ENCODE measurements at places on chromosomes 7 and 10.

DNA sequence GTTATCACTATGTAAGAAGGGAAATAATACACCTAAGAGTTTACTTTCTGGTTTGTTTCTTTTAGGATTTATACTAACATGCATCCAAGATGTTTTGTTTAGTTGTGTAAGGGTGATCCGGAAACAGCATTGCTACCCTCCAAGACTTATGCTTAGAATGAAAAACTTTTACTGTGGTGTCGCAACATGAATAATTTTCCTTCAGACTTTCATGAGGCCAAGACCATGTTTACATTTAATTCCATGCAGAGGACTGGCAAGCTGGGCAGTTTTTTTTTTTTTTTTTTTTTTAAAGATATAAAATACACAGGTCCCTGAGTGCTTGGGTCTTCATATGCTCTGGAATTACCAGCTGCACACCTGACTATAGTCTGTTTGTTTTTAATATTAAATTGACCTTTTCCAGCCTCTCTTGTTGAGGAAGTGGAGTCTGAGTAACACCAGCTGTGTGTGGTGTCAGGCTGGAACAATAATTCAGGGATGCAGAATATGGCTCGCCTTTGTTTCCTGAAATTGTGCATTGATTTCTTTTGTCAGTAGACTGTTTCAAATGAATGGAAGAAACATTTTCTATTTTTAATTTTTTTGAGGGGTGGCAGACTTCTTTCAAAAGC, 81.7 kb downstream of the ST7 start:
- no peak for DNase-seq

- DNase-seq: no peak
Observed at GRCh38 chr7:145718129-145718528, 398.5 kb upstream of the CNTNAP2 start.

GRCh38 chr10:43138021-43138756, at the start of gene CSGALNACT2:
TSS of gene CSGALNACT2 (plus strand) at chr10:43138445. CDS start at chr10:43155150, 16,705 bp downstream.
- peak; percentile 46 for DNase-seq

DNA sequence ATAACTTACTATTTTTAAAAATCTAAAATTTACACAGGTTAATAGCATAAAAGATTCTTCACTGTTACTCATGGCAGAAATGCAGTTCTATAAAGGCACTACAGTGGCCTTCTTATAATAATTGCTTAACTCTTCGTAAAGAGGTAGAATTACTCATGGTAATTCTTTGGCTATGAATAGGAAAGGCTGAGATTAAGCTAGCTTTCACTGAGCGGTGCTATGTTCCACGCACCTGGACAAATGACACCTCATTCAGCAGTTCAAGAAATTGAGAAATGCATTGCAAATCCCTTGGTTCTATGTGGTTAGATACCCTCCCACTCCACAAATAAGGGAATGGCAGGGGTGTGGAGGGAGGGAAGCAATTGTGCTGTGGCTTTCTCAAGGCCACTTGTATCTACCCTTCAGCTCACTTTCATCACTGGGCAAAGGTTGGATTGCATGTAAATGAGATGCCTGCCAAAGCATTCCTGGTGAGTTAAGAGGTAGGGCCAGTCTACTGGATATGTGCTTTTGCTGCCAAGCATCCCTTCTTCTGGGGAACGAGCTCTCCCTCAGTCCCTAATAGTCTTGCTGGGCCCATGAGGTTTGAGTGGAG, 210.9 kb downstream of the TEX36 start:
- no peak for DNase-seq

DNA sequence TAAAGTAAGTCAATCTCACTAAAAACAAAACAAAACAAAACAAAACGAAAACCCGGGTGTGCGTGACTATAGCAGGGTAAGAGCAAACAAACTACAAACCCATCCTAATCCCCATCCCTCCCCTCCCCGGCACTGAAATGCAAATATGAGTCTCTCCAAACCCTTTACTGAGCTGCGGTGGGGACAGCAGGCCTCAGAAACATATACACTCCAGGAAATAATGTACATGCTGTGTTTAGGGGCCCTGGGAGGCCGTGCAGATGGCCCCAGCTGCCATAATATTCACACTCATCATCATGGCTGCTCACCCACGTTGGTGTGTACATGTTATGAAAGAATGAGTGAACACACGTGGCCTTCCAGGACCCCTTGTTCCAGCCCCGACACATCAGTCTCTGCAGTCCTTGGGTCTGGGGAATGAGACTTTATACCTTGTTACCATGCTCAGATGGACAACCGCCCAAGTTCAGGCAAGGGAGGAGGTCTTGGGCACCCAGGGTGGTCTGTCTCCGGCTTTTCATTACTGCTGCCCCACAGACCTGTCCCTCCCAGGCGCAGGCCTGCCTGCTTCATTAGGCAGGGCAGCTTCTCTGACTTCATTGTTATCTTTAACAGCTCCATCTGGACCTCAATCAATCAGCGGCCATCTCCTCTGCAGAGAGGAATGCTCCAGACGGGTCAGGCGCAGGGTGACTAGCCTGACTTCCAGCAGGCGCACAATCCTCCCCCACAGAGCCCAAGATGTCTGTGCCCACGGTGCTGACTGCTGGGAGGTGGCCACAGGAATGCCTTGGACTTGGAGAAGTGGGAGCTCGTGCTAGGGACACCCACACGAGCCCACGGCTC, 20.6 kb downstream of the HSPA12A start:
- DNase-seq: no peak

GRCh38 chr7:77684030-77684429, 12.2 kb upstream of the RSBN1L start:
- DNase-seq: no peak

DNA sequence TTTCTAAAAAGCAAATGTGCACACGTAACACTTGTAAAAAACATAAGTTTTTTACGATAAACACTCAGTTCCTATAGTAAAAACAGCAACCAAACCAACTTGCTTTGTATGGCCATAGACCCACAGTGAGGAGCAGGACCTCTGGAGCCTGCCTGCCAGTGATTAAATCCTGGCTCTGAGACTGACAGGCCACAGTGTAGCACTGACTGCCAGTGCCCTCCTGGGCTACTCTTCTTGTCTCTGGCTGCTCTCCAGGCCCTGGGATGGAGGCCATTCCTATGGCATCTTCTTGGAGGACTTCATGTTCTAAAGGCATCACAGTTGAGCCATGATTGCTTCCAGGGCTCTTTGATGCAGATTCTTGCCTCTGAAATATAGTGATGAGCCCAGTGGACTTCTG, 22.7 kb upstream of the TMEM254 start:
- DNase-seq: no peak

DNA sequence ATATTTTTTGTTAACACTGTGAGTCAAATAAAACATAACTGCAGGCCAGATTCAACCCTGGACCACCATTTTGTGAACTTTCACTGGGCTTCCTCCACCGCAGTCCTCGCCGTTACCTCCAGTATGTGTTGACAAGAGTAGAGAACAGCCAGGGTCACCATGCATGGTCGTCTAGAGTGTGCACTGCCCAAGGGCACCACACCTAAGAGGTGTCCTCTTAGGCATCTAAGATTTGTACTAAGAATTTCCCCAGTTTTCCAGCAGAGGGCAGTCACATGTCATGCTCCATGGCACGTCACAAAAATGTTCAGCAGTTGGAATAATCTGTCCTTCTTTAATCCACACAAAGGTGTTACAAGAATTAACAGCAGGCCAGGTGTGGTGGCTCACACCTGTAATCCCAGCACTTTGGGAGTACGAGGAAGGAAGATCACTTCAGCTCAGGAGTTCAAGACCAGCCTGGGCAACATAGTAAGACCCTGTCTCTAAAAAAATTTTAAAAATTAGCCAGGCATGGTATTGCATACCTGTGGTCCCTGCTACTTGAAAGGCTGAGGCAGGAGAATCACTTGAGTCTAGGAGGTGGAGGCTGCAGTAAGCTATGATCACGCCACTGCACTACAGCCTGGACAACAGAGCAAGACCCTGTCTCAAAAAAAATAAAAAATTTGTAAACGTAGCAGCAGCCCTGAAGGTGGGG, 71.2 kb upstream of the FOXK1 start:
- DNase-seq: no peak

- DNase-seq: peak; percentile 50
Observed at GRCh38 chr10:23408330-23408976, 30.4 kb upstream of the OTUD1 start.

DNA sequence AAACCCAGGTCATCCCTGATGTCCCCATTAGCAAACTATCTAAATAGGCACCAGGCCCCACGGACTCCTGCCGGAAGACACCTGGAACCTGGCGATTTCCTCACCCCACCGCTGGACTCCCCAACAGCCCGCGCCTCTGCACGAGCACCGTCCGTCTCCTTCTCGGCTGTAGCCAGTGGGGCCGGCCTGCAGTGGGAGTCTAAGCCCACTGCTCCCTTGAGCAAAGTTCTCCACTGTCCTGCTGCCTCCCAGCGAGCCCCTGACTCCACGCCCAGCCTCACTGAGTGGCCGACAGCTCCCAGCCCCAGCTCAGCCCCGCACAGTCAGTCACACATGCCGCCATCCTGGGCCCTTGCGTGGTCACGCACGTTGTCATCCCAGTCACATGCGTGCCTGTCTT, 211.3 kb upstream of the PPP2R2D start:
- DNase-seq: no peak

GRCh38 chr7:98869027-98869596, 702 bp downstream of the TMEM130 start:
- DNase-seq: no peak

- DNase-seq: no peak
Observed at GRCh38 chr10:34674176-34674575, 140.9 kb downstream of the PARD3 start.

- DNase-seq: no peak
Observed at GRCh38 chr7:68434857-68435256, 1163.4 kb upstream of the AUTS2 start.

DNA sequence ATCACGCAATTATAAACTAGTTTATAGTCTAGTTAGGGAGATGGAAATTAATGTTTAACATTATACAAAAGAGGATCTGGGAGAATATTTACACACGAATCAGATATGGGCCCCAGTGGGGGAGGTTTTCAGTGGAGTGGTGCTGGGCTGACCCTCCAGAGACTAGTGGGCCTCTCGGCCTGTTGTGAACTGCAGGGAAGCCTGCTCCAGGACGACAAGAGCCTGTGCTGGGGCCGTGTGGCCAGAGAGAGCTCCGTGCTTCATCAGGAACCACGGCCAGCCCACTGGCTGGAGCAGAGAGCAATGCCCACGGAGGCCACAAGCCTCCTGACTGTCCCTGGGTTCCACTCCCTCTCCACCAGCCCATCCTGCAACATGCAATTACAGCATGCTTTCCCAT, 11.3 kb upstream of the ESYT2 start:
- DNase-seq: no peak

DNA sequence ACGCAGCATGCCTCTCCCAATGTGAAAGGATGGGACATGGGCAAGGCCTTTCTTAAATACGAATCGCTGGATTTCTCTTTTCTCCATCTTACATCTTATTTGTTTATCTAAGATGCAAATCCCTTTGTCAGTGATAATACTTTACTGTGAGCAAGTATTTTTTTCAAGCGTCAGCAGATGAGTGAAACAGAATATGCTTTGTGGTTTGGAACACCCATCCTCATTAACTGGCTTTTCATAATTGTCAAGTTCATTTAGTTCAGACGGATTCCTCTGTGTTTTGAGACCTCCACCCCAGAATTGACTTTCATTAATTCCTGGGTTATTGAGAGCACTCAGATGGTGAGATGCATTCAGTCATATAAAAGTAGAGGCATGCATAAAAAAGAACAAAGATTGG, 149.8 kb downstream of the NSUN6 start:
- DNase-seq: no peak

DNA sequence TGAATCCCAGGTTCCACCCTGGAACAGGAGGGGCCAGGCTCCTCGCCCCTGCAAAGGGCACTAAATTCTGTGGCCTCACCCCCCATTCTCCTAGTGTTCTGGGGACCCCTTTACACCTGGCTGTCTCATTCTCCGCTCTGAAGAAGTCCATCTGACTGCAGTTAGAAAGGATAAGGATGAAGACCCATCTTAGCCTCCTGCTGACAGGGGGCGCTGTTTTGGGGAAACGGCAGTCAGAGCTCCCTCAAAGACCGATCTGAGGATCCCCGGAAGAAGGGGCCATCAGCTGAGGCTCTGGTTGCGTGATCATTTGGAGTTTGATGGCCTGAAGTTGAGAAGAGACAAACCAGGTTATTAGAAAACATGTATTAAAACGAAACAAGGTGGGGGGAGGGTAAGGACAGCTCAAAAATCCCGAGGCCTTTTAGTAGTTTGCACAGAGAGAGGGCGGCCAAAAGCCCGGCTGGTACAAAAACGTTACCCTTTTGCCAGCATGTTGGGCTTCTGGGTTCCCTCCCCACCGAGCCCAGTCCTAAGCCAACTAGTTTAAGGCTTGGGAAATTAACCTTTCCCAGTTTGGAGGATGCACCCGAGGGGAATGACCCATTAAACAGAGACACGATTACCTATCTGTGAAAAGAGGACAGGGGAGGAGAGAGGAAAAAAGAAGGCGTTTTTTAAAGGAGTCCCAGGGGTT, 102.8 kb downstream of the CHN2 start:
- DNase-seq: no peak

GRCh38 chr10:116765648-116766081, 23.3 kb upstream of the HSPA12A start:
- no peak for DNase-seq

DNA sequence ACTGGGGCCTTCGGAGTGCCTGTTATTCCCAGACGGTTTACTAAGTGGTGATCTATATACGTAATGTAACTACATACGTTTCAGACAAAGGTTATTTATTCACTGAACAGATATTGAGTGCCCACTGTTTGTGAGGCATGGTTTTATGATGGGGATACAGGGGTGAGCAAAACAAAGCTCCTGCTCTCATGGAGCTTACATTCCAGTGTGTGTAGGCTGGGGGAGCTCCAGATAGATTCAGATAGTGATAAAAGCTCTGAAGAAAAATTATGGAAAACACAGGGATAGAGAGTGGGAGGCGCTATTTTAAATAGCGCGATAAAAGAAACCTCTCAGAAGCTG, 466 bp upstream of the DNAJB12 start:
- no peak for DNase-seq

DNA sequence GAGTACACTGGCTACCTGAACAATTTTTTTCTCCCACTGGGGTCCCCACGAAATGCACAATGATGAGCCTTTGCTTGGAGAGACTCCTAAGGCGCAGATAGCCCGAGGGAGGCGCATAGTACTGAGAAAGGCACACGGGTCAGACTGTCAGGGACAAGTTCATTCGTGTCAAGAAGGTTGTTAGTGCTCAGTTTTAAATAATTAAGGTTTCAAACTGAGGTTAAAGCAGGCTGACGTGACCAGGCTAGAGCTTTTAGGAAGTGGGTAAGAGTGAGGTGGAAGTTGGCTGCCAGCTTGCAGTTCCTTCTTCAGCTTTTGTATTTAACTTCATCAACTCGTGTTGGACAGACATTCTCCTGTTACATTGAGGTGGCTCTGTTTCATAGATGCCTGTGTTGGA, 31.6 kb downstream of the RBM33 start:
- DNase-seq: no peak

- no peak for DNase-seq
Observed at GRCh38 chr10:12504176-12504575, 154.8 kb downstream of the CAMK1D start.

DNA sequence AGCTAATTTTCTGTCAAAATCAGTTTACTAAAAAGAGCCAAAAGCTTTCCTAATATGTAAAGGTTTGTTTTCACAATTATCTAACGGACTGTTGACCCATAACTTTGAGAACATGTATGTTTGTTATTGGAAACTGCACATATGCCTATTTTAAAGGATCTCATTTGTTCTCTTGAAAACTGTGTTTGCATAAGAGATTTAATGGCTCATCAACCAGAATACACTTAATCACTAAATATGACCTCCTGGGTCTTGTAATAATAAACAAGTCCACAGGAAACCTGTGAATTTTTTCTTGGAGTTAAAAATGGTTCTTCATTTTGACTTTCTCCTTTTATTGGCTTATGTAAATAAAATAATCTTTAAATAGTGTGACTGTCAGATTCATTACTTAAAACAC, 48.3 kb upstream of the STEAP1B start:
- no peak for DNase-seq

- DNase-seq: no peak
Observed at GRCh38 chr7:155483245-155483644, 25.3 kb downstream of the EN2 start.
